ENCODE measurements at places on chromosomes 1 and 21.

DNA sequence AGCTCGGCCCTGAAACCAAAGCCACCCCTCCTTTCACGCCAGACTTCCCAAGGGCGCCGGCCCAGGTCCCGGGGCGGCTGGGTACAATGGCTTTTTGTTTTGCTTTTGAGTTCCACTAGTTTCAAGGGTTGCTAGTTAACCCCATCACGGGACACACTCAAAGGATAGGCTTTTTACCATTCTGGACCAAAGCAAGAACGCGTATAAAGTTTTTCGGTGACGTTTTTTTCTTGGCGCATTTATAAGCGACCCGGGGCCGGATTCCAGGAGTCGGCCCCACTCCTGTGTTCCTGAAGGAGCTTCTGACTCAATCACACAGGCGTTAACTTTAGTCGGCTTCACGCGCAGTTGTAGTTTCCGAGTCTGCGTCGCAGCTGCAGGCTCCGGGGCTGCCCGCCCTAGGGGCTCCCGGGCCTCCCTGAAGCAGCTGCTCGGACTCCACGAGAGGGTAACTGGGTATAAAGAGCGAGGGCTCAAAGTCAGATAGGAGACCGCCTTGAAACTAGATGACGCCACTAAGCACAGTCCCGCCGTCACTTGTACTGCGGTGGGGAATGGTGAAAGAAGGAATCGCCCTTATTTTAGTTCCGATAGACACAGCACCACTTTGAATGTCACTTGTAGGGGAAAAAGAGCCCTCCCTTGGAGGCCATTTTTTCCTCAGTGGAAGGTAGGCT, 707 bp upstream of the KLHL21 start:
- no peak for DNase-seq

- no peak for DNase-seq
Measured at GRCh38 chr1:223339861-223340260, 24.1 kb downstream of the SUSD4 start.

GRCh38 chr1:40966417-40966816, 13.1 kb upstream of the CTPS1 start:
- no peak for DNase-seq

DNA sequence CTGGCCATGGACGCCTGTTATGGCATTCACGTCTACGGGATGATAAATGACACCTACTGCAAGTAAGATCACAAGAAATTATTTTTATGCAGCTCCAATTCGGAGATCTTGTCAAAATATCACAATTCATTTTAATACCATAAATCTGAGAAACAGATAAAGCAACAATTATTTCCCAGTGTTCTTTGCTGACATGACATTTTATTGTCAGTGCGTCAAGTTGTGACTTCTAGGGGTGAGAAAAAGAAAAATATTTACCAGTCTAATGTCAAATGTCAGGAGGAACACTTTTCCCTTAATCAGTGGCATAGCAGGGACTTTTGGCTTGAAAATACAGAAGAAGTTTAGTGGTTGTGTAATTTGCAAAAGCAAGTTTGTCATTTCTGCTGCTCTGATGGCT, 239.8 kb upstream of the ST6GALNAC5 start:
- DNase-seq: no peak

GRCh38 chr1:17053086-17053684, 647 bp downstream of the SDHB start:
- DNase-seq: no peak

- no peak for DNase-seq
Measured at GRCh38 chr1:69994241-69994640, 211.1 kb downstream of the LRRC40 start.
